ENCODE measurements at places on chromosomes 5 and 9.

DNA sequence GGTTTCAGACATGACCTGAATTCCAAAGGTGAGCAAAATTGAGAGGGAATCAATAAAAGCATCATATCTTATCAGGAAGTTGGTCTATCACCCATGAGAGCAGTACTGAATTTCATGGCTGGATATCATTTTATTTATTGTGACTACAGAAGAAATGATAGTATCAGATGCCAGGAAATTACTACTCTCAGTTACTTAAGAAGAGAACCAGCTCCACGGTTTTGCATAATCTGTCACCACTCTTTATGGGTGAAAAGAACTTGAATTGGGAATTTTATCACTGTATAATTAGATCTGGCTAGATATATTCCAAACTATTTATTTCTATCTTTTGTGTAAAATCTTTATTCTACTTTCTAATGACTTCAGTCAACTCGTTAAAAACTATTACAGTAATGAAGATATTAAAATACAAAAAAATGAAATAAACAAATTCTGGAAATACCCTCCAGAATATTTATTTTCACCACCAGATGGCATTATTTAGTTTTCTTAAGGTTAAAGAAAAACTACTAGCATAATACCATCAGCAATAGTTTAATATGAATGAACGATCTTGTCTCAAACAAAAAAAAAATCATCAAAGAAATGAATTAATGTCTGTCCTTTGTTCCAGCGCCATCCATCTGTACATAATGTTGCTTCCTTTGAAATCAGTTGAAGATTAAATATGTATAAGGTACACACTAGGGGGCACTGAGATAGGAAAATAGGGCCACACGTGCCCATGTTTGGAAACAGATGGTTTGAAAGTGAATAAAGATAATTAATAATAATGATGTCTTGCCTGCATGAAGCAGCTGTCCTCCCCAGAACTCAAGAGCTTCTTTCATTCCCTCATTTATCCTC, 84.7 kb upstream of the SLCO6A1 start:
- DNase-seq: no peak

GRCh38 chr5:82298668-82299067, 20.5 kb upstream of the RPS23 start:
- no peak for DNase-seq

GRCh38 chr5:168317521-168318147, 26.2 kb downstream of the WWC1 start:
- DNase-seq: no peak

DNA sequence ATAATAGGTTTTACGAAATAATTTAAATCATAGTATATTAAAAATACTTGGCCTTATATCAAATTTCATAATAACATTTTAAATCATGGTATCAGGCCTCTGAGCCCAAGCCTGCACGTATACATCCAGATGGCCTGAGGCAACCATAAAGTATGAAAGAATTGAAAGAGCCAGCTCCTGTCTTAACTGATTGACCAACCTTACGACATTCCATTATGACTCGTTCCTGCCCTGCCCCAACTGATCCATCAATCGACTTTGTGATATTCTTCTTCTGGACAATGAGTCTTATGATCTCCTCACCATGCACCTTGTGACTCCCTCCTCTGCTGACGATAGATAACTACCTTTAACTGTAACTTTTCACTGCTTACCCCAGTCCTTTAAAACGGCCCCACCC, 545.0 kb downstream of the MTRR start:
- no peak for DNase-seq

GRCh38 chr9:112224401-112225289, 49.5 kb upstream of the SUSD1 start:
- DNase-seq: no peak

Data from NCI-H187 treated with DMSO at 0.1 percent for 48 hours (cell line).